CD4-positive, alpha-beta T cell treated with Interleukin-10 for 1 hour (primary cell): ENCODE measurements at places on chromosomes 5 and 9.

DNA sequence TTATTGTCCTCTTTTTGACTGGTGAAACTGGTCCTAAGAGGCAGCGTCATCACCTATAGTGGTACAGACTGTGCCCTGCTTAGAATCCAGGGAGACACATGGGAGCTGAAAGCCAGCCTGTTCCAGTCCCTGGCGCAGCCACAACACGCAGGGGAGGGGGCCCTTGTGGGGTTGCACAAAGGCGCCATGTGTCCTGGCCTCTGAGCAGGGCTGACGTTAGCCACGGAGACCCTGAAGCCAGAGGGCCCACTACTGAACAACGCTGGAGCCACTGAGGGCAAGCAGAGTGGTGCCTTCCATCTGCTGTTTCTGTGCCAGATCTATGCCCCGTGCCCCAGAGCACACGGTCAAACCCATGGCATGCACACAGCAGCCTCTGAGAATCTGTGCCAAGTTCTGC lies 147.3 kb downstream of the ACTL7B start:
- no peak for DNase-seq

DNA sequence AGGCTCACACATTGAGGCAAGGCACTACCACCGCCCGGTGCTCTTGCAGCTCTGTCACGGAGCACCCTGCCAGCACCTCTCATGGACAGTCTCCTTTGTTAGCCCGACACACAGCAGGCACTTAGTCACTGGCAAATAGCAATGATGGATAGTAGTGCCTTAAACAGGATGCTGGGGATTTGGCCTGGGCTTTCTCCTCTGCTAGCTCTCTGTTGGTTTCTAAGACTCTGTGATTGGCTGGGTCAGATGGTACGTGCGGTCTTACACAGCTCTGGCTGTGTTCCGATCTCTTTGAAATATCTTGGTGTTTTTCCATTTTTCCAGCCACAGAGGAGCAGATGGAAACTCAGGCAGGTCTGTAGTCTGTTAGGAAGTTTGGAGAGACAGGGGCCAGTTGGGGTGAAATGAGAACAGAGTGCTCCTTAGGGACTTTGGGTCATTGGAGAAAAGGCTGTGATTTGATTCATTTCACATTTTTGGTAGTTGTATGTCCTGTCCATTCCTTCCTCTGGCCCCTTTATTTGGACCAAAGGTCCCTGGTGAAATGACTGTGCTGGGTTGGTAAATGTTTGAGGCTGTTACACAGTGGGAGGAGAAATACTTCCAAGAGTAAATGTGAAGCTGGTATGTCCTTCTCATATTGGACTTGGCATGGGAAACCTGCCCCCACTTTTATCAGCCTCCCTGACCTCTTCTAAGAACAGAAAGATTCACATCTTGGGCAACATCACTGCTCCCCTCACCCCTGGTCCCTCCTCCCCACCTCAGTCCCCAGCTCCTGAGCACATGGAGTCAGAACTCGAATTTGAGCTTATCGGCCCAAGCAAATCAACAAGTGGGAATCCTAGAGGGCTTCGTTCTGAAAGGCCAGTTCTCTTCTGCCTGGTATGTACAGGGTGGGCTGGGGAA lies 3.4 kb downstream of the SMIM3 start:
- DNase-seq: no peak

- DNase-seq: no peak
These were observed 49.0 kb downstream of the OLFM1 start for GRCh38 chr9:135136481-135136880.

GRCh38 chr5:112238473-112238872 lies 180.6 kb downstream of the EPB41L4A start:
- no peak for DNase-seq

GRCh38 chr5:4634342-4634741 lies 505.8 kb upstream of the ADAMTS16 start:
- DNase-seq: no peak

DNA sequence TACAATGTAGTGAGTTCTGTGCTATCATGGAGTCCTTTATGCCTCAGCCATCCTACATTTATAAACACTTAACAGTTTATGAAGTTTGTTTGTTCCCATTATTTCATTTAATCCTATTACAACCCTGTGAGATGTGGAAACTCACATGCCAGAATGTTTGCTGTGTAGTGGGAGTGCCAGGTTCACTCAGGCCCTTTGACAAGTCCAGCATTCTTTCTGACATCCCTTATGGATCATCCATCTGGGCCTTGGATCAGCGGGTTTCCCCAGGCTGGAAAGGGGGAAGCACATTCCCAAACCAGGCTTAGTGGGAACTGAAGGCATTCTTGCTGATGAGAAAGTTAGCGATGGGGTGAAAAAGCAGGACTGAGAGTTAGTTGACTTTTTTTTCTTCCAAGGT lies 128.1 kb upstream of the OTULINL start:
- no peak for DNase-seq

GRCh38 chr5:131212471-131213021 lies 41.8 kb downstream of the LYRM7 start:
- no peak for DNase-seq

DNA sequence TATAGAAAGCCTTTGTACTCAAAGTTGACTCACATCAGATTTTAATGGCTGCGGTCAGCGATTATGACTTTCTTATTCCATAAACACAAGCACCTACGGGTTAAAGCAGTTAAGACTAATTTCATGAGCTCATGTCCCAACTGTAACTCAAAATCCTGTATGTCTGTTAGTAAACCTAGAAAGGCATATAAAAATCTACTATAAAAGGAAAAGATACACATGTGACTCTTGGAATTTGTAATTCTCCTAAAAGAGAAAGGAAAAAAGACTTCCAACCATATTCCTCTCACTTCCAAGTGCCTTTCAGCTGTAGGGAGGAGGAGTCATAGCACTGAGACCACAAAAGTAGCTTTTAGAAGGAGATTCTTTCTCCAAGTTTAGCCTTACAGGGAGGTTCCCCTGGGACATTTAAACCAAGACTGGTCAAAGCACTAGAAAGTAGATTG lies 129.1 kb downstream of the EBF1 start:
- DNase-seq: no peak

DNA sequence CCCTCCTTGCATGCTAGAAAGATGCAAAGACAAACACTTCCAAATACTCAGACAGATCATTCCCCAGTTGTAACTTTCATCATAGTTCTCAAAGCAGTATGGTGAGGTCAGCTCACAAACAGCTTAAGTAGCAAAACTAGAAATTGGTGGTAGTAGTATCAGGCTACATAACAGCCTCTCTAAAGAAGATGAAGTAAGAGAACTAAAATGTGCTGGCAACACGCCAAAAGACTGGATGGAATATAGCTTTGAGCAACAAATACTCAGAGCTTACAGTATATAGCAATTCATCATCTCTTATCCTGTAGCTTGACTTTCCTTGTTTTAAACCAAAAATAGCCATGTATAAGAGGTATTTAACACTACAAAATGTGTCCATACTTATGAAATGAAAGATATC lies 7.5 kb downstream of the PFDN1 start:
- peak; percentile 15 for DNase-seq

GRCh38 chr9:137233143-137233980 lies 2.7 kb downstream of the SLC34A3 start:
- DNase-seq: no peak

- DNase-seq: peak; percentile 3
These were observed 181.8 kb downstream of the GADD45G start for GRCh38 chr9:89786655-89787054.
